ENCODE measurements at places on chromosomes 2 and 18.

DNA sequence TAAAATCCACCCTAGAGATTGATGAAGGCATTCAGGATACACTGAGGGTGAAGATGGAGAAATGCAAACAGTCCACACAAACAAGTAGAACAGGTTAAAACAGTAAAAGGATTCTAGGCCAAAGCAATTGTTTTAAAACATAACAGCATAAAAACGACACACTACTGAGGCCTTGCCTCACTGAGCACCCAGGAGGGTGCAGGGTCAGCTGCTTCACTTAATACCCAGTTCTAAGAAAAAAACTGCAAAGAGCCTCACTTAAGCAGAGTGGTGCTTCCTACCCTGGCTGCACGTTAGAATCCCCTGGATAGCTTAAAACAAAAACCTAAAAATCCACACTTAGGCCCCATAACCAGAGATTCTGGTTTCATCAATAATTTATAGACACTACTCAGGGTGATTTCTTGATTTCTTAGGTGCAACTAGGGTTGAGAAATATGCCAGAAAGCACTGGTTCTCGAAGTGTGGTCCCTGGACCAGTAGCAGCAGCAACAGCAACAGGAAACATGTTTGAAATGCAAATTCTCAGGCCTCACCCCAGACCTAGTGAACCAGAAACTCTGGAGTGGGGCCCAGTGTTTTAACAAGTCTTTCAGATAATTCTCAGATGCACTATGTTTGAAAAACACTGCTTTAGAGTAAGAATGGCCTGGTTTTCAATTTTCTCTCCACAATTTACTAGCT, 279.1 kb downstream of the ZEB2 start:
- no peak for DNase-seq

DNA sequence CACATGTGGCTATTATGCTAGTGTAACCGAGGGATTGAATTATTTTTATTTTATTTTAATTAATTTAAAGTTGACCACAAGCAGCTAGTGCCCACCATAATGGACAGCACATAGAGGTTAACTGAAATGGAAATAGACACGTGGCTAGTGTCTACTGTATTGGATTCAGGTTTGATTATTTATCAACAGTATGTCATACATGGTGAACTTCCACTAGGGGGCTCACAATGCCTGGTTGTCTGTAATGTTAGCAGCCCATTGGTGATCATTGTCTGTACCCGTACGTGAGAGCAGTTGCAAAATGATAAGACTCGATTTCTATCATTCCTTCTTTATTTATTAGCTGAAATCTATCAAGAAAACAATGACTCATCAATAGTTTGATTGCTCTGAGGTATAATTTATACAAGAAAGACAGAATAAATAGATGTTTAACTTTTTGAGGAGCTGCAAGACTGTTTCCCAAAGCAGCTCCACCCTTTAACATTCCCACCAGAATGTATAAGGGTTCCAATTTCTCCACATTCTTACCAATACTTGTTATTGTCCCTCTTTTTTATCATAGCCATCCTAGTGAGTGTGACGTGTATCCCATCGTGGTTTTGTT, 76.5 kb downstream of the CYBRD1 start:
- no peak for DNase-seq

GRCh38 chr2:114864901-114865300, 422.5 kb downstream of the DPP10 start:
- DNase-seq: no peak

GRCh38 chr2:178927173-178927572, 120.0 kb upstream of the TTN start:
- DNase-seq: no peak

DNA sequence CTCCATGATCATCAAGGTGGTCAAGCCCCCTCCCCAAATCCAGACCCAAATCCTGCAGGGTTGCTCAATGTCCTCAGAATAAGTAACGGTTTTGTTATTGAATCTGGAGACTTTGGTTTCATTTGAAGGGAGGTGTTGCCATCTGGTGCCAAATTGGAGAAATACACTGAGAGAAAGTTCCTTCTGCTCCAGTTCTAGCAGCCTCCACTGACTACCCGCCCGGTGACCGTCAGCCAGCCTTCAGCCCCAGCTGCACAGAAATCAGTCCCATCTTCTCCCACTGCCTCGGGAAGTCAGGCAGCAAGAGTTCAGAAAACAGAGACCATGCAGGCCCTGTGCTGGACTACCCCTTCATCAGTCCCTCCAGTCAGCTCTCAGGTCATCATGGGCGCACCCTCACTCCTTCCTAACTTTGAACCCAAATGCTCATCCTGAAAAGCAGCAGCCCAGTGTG, 38.7 kb downstream of the PKDCC start:
- DNase-seq: no peak

GRCh38 chr2:77519164-77519887, 2.9 kb downstream of the LRRTM4 start:
- DNase-seq: no peak

DNA sequence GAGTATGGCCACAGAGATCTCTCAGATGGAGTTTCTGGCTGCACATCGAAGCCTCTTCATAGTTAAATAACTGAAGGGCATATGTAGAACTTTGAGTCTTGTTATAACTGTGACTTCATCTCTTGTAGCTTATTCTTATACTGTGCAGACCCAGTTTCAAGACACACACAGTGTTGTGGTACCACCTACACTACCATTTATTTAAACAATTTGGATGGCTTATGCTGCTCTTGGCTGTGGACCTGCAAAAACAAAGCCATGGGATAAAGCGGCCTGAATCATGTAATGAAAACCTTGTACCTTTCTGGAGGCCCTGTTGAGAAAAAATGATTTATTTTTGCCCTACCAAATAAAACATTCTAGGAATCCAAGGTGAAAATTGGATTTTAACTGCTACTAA, 262.8 kb upstream of the RASGRP3 start:
- no peak for DNase-seq

DNA sequence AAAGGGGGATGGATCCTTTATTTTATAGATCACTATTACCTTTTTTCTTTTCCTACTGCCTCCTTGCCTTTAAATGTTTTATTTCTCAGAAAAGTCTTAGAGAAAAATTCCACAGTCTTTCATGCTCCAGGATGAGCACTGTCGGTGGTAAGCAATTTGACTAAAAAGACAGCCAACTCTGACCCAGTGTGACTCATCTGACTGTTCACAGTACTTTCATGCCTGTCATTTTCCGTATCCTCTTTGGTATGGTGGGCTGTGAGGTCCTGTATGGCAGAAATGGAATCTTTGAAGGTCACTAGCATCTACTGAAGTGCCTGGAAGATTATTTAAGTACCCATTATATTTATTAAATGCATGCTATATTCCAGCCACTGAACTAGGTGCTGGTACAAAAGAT, 2.1 kb upstream of the RFTN2 start:
- no peak for DNase-seq

GRCh38 chr2:160324917-160325316, 124.8 kb upstream of the ITGB6 start:
- no peak for DNase-seq

DNA sequence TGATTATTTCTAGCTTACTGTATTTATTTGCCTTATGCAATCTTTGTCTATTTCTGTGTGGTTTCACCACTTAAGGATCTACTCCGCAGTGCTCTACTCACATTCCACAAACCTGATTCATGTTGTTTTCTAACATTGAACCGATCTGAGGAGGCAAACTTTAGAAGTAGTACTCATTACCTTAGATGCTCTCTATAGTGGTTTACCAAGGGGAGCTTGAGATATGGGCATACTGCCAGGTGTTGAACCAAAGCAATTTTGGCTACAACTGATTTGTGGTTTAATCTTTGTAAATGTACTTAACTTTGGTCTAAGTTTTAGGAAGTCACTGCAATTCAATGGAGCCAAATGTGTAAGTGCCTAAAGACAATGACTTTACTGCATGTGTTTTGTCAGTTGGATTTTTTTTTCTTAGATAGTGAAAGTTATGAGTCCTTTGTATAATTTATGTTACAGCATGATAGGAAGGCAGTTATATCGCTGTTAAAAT, 50.1 kb downstream of the MAP2 start:
- DNase-seq: no peak

DNA sequence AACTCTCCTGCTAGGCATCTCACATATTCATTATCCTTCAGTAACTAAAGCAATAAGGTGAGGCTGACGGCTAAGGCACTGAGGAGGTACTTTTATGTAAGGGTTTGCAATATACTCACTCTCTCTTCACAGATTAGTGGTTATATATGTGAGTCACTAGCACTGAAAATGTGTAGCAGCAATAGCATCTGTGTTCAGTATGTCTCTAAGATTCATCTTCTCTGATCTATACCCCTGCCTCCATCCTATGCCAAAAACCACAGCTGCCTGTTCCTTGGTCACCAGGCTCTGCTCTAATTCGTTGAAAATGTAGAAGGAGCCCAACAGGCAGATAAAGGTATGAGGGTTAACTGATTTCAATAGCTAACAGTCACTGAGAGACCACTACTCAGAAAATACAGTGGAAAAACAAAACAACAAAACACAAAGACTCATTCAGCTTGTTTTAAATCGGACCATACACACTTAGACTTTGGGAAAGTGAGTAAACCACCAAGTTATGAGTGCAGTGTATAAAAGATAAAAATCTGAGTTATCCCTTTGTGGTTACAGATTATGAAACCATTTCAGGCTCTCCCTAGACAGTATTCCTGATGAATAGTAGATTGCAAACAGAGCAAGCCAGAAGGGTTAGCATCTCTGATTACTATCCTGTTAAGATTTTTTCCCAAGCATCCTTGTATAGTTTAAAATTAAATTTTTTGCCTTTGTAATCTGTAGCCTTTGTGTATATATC, 75.3 kb upstream of the CYP26B1 start:
- no peak for DNase-seq

DNA sequence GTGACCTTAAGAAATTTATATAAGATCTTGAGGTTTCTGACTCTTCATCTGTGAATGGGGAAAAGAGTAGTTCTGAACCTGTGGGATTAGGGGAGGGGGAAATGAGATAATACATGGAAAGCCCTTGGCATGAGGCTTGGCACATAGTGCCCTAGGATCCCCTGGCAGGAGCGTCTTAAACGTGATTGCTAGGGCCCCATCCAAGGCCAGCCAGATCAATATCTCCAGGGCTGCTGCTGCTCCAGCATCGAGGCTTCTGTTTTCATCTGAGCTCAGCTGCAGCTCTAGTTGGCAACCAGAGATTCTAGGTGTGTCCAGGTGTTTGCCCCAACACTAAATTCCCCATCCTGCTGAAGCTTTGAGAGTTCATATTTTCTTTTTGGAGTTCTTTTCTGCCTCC, 71.0 kb downstream of the IL1R2 start:
- DNase-seq: no peak

- no peak for DNase-seq
These were observed 42.6 kb upstream of the HNRNPA3 start for GRCh38 chr2:177169810-177170514.

GRCh38 chr2:170073288-170073687, 104.7 kb upstream of the MYO3B start:
- DNase-seq: no peak

GRCh38 chr2:223688094-223688835, 86.1 kb upstream of the SCG2 start:
- DNase-seq: no peak

GRCh38 chr2:7053650-7054265, 136.5 kb downstream of the RNF144A start:
- no peak for DNase-seq

DNA sequence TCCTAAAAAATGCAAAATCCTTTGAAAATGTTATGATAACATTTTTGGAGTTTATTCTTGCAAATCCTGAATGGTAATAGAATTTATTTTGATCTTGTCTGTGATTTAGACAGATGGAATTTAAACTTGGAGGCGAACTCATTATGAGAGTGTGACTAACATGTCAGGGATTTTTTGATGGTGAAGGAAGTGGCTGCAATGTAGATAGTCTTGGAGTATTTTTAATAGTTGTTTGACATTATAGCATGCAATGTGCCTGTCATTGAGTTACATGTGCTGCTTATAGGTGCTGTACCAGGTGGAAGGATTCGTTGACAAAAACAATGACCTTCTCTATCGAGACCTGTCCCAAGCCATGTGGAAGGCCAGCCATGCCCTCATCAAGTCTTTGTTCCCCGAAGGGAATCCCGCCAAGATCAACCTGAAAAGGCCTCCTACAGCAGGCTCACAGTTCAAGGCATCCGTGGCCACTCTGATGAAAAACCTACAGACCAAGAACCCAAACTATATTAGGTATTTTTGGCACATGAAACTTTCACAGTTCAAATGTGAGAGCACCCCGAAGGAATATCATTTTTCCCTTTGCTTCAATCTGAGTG, 141.8 kb downstream of the MYO1B start:
- no peak for DNase-seq

DNA sequence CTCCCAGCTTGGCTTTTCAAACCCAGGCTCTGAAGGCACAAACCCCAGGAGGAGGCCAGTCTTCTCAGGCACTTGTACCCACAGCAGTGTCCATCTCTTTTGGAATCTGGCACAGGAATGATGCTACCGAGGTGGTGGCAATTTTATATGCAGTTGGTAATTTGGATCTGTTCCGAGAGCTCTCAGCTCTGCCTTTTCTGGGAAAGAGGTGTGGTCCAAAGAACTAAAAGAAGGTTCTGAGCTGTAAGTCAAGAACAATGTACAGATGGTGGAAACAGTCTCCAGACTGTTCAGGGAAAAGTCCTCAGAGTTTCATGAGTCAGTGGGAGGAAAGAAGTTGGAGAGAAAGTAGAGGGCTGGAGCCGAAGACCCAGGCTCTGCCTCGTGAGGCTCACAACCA, 353.4 kb downstream of the TGIF1 start:
- no peak for DNase-seq

- DNase-seq: no peak
These were observed 35.8 kb downstream of the TSN start for GRCh38 chr2:121791290-121791689.

- DNase-seq: no peak
These were observed 14.2 kb downstream of the PLEK start for GRCh38 chr2:68379184-68379708.

- no peak for DNase-seq
These were observed 170.6 kb downstream of the DNAH6 start for GRCh38 chr2:84686783-84687476.

GRCh38 chr2:202780514-202781021, 91.0 kb downstream of the ICA1L start:
- no peak for DNase-seq

DNA sequence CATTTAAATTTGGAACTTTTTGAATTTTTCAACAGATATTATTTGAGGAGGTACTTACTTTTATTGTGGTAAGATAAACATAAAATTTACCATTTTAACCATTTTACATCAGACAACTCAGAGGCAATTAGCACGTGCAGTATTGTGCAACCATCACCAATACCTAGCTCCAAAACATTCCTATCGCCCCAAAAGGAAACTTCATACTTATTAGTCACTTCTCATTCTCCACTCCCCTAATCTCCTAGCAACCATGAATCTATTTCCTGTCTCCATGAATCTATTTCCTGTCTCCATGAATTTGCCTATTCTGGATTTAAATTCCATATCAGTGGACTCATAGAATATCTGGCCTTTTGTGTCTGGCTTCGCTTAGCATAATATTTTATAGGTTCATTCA, 69.9 kb upstream of the FAM136A start:
- DNase-seq: no peak

GRCh38 chr2:33848486-33848885, 249.4 kb upstream of the FAM98A start:
- no peak for DNase-seq

- DNase-seq: no peak
These were observed 222.6 kb upstream of the RND3 start for GRCh38 chr2:150710041-150710440.
